ENCODE measurements at places on chromosomes 3 and 15. TPM values are rescaled to one million over a fixed set of nuclear protein-coding genes. Genes with fewer than 3 reads are reported as not detected.

The GABRB3 gene
- total RNA-seq: 10.9 TPM

The GOLGA8J gene
- 0.59 TPM for total RNA-seq

The RASGRP1 gene
- total RNA-seq: 0.79 TPM

The TBC1D5 gene
- 20.5 TPM for total RNA-seq

The CISH gene
- total RNA-seq: 11.0 TPM

The SOX14 gene
- not detected for total RNA-seq

The SCN11A gene
- 0.03 TPM for total RNA-seq

The USP4 gene
- 22.2 TPM for total RNA-seq

The TGM5 gene
- not detected for total RNA-seq

Measured in pancreas (tissue), 10 donors.